ENCODE measurements at places on chromosomes 16 and 17.

GRCh38 chr17:48616717-48617470, 1.8 kb upstream of the HOXB8 start:
- no peak overlapping the region for H3K27ac ChIP-seq
- no peak overlapping the region for H3K4me3 ChIP-seq
- H3K36me3 ChIP-seq = no peaks in the 10 kb centered on the region

GRCh38 chr16:79986352-79986751, 385.8 kb upstream of the MAF start:
- DNase-seq = no peak
- H3K27me3 ChIP-seq = peaks cover 3% of the 10 kb centered on the region
- H3K27ac ChIP-seq = no peak overlapping the region
- H3K4me3 ChIP-seq = no peak overlapping the region

GRCh38 chr16:50318796-50319578, 49.8 kb downstream of the BRD7 start:
- no peak for DNase-seq
- H3K4me1 ChIP-seq = peaks cover 33% of the 10 kb centered on the region
- peak overlapping the region; percentile 72 for H3K27ac ChIP-seq
- no peak overlapping the region for H3K4me3 ChIP-seq
- no peaks in the 10 kb centered on the region for H3K27me3 ChIP-seq

- peaks cover 69% of the 10 kb centered on the region for H3K4me1 ChIP-seq
- no peaks in the 10 kb centered on the region for H3K27me3 ChIP-seq
- H3K4me3 ChIP-seq = peak overlapping the region; percentile 95
- peaks cover 30% of the 10 kb centered on the region for H3K36me3 ChIP-seq
- no peak for DNase-seq
- H3K27ac ChIP-seq = peak overlapping the region; percentile 91
Measured at GRCh38 chr17:27457731-27458523, 1.7 kb downstream of the KSR1 start.

DNA sequence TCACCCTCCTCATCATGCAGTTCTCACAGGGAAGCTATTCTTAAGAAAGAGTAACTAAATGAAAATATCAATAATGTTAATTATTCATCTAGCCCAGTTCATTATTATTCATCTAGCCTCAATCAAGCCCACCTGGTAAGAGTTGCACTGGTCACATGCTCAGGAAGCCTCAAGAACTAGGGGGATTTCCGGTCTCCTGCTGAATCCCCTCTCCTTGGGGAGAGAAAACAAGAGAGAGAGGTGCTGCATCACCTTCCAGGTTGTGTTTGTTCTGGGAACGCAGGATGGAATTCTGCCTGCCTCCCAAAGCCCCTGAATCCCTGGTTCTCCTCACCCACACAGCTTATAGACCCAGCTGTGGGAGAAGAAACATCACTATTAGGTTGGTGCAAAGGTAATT, 164.0 kb downstream of the PMP22 start:
- no peak overlapping the region for H3K4me3 ChIP-seq
- no peak for DNase-seq
- H3K27me3 ChIP-seq = peaks cover 14% of the 10 kb centered on the region

GRCh38 chr16:4607841-4608703, 6.6 kb downstream of the UBALD1 start:
- no peak overlapping the region for H3K4me3 ChIP-seq
- DNase-seq = no peak
- H3K27ac ChIP-seq = no peak overlapping the region
- H3K36me3 ChIP-seq = peaks cover 15% of the 10 kb centered on the region
- H3K4me1 ChIP-seq = peaks cover 8% of the 10 kb centered on the region

- H3K27me3 ChIP-seq = no peaks in the 10 kb centered on the region
- no peak overlapping the region for H3K4me3 ChIP-seq
- no peak for DNase-seq
- no peak overlapping the region for H3K27ac ChIP-seq
- H3K4me1 ChIP-seq = no peaks in the 10 kb centered on the region
Measured at GRCh38 chr16:27568077-27568476, 18.1 kb downstream of the KATNIP start.

GRCh38 chr16:82037251-82037650, 2.2 kb downstream of the HSD17B2 start:
- H3K36me3 ChIP-seq = no peaks in the 10 kb centered on the region
- no peak overlapping the region for H3K27ac ChIP-seq
- DNase-seq = no peak
- peaks cover 18% of the 10 kb centered on the region for H3K27me3 ChIP-seq

GRCh38 chr16:56011808-56012481, 136.8 kb upstream of the CES5A start:
- no peaks in the 10 kb centered on the region for H3K4me1 ChIP-seq
- H3K27ac ChIP-seq = no peak overlapping the region
- H3K4me3 ChIP-seq = no peak overlapping the region
- peaks cover 33% of the 10 kb centered on the region for H3K27me3 ChIP-seq
- H3K36me3 ChIP-seq = no peaks in the 10 kb centered on the region

DNA sequence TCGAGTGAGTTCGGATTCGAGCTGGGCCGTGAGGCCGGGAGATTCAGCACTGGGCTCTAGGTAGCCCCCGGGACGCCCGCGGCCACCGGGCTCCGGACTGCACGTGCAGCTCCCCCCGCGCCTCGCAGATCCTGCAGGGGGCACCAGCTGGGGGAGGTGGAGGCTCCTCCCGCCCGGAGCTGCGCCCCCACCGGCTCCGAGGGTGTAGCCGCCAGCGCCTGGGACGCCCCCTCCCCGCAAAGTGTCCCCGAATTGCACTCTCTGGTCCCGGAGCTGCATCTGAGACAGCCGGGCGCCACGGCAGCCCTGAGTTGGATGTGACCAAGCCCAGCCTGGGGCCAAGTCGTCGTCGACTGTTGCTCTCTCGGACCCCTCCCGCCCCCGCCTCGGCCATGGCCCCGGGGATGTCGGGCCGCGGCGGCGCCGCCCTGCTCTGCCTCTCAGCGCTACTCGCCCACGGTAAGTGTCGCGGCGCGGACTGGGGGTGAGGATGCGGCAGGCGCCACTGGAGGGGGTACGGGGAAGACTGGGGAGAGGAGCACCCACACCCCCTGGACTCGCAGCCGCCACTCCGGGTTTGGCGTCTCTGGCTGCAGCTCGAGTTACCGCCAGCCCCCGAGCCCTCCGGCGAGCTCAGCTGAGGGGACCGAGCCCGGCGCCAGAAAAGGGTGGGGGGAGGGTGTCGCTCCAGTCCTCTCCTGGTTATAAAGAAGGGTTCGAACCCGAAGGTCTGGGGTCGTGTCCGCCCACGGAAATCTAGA, 1.5 kb downstream of the TMEM132E start:
- peak overlapping the region; percentile 72 for H3K4me3 ChIP-seq
- DNase-seq = peak; percentile 43
- H3K27me3 ChIP-seq = peaks cover 89% of the 10 kb centered on the region
- no peaks in the 10 kb centered on the region for H3K36me3 ChIP-seq
- peaks cover 21% of the 10 kb centered on the region for H3K4me1 ChIP-seq

DNA sequence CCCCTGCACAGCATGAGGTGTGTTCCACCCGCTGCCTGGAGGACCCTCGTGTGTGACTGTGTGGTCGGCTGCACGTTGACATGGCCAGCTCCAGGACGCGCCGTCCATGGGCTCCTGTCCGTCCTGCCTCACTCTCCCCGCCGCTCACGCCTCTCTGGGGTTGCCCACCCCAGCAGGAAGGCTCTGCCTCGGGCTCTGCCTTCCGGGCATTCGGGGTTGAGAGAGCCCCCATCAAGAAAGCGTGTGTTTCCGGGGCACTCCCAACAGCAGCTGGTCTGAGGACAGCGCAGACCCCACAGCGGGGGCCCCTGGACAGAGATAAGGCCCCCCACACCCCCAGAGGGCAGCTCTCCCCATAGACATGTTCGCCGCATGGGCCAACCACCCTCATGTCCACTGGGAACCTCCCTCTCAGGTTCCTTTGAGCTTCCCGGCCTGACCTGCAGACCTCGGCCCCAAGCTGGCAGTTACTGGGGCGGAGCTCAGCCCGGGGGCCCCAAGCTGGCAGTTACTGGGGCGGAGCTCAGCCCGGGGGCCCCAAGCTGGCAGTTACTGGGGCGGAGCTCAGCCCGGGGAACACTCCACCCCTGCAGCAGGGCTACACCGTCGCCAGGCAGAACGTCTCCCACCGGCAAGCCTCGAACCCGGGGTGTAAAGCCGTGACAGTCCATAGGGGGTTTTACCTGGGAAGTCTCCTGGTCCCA, 8.4 kb upstream of the PIEZO1 start:
- no peak overlapping the region for H3K4me3 ChIP-seq
- H3K27me3 ChIP-seq = no peaks in the 10 kb centered on the region
- no peaks in the 10 kb centered on the region for H3K36me3 ChIP-seq
- H3K27ac ChIP-seq = no peak overlapping the region
- H3K4me1 ChIP-seq = peaks cover 50% of the 10 kb centered on the region

GRCh38 chr17:80469667-80470066, 6.7 kb downstream of the NPTX1 start:
- no peak overlapping the region for H3K4me3 ChIP-seq
- no peak overlapping the region for H3K27ac ChIP-seq
- H3K36me3 ChIP-seq = peaks cover 7% of the 10 kb centered on the region
- H3K4me1 ChIP-seq = peaks cover 8% of the 10 kb centered on the region
- H3K27me3 ChIP-seq = peaks cover 72% of the 10 kb centered on the region

DNA sequence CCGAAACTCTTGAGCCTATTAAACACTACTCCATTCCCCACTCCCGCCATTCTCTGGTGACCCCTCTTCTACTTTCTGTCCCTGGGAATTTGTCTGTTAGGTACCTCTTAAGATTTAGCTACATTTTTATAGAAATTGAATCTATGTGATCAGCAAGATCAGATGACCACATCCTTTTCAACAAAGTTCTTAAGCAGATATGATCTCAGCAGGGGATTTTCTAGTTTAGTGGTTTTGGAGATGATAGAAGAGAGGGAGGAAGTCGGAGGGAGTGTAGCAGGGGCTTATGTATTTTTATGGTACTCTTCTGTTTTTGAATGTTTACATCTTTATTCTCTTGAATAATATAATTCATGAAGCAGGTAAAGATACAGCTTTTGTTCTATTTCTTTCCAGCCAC, 40.8 kb downstream of the RPA1 start:
- DNase-seq = no peak
- H3K27ac ChIP-seq = peak overlapping the region; percentile 87
- H3K27me3 ChIP-seq = no peaks in the 10 kb centered on the region
- H3K4me1 ChIP-seq = peaks cover 57% of the 10 kb centered on the region
- peaks cover 73% of the 10 kb centered on the region for H3K36me3 ChIP-seq
- H3K4me3 ChIP-seq = peak overlapping the region; percentile 60

GRCh38 chr16:19283637-19284036, 1.9 kb upstream of the CLEC19A start:
- H3K4me1 ChIP-seq = peaks cover 3% of the 10 kb centered on the region
- H3K27me3 ChIP-seq = peaks cover 8% of the 10 kb centered on the region

DNA sequence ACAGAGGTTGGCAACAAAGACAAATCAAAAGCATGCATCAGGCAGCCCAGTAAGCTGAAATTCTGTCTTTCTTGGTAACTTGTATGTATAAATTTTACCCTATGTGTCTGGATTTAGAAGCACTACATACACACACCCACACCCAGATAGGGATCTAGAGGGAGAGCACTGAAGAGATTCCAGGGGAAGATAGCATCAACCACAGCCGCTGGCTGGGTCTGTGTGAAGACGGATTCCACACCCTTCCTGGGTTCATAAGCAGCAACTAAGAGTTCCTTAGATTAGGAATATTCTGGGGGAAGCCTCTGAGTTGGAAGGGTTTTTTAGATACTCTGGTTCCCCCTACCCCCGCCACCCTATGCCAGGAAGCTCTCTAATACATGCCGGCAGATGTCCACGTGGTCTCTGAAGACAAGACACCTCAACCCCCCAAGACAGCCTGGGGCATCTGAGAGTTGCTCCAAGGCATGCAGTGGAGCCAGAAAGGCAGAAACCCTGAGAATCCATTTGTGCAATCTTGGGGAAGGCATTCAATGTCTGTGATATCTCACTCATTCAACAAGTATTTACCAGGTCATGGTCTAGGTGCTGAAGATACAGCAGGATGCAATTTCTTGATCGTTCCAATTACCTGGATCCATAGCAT, 86.4 kb downstream of the NOG start:
- DNase-seq = no peak
- peaks cover 35% of the 10 kb centered on the region for H3K27me3 ChIP-seq
- H3K4me1 ChIP-seq = peaks cover 11% of the 10 kb centered on the region

DNA sequence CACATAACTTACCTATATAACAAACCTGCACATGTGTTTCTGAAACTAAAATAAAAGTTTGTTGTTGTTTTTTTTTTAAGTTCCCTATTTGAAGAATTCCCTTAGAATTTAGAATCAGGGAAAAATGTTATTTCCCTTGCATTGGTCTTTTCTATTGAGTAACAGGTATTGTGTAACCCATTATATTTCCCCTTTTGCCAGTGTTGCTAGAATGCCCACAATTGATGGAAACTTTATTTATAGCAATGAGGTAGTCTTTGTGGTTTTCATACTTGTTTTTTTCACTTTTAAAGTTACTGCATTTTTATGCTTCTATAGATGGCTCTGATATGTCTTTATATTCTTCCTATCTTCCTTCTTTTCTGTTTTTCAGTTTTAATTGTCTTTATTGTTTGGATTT, 3.9 kb downstream of the NLRP1 start:
- no peak overlapping the region for H3K4me3 ChIP-seq
- no peaks in the 10 kb centered on the region for H3K27me3 ChIP-seq
- H3K36me3 ChIP-seq = peaks cover 77% of the 10 kb centered on the region

- peaks cover 3% of the 10 kb centered on the region for H3K27me3 ChIP-seq
- no peak overlapping the region for H3K4me3 ChIP-seq
- H3K27ac ChIP-seq = no peak overlapping the region
Measured at GRCh38 chr16:55667753-55668152, 12.0 kb downstream of the SLC6A2 start.

- DNase-seq = peak; percentile 42
- H3K4me3 ChIP-seq = no peak overlapping the region
- no peaks in the 10 kb centered on the region for H3K36me3 ChIP-seq
Measured at GRCh38 chr17:58577696-58578095, 63.3 kb upstream of the MTMR4 start.

GRCh38 chr17:7213895-7214299, 5.7 kb downstream of the DLG4 start:
- peaks cover 56% of the 10 kb centered on the region for H3K4me1 ChIP-seq
- H3K27ac ChIP-seq = peak overlapping the region; percentile 95
- no peak for DNase-seq

DNA sequence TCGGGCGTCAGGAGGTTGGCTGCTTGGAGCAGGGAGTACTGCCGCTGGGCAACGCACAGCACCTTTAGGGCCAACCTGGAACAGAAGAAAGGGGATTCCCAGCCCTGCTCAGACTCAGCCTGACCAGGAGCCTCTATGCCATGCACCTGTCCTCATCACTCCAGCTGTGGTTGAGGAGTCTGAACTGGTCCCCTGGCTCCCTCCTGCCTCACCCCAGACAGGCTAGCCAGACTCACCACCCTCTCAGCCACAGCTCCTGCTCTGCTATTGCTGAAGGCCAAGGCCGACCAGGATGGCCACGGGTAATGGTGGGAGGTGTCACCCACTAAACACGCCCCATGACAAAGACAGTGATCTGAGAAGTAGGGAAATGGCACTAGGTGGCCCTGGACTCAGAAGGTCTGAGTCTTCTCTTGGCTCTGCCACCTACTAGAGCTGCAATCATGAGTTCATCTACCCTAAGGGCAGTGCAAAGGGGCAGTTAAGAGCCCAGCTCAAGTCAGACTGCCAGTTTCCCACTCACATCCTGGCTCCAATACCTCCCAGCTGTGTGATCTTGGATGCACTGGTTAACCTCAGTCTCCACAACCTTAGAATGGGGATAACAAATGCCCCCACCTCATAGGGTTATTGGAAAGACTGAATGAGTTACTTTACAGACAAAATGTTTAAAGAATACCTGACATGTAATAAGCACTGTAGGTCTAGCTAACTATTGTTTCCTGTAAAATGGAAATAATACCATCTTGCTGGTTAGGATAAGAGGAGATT, 13.8 kb upstream of the GFAP start:
- no peak overlapping the region for H3K27ac ChIP-seq
- H3K27me3 ChIP-seq = no peaks in the 10 kb centered on the region
- H3K4me3 ChIP-seq = no peak overlapping the region
- DNase-seq = no peak
